ENCODE measurements at places on chromosomes 7 and 10. TPM values are rescaled to one million over a fixed set of nuclear protein-coding genes. Genes with fewer than 3 reads are reported as not detected.

The SEMA3E gene
- total RNA-seq: 3.1 TPM

The GPR158 gene
- total RNA-seq: 0.06 TPM

The GCK gene
- total RNA-seq: not detected

The IDI2 gene
- total RNA-seq: not detected

The AKR1C8 gene
- 0.49 TPM for total RNA-seq

The WASL gene
- total RNA-seq: 27.6 TPM

The UCN3 gene
- not detected for total RNA-seq

The SVOPL gene
- not detected for total RNA-seq

The TMEM176A gene
- not detected for total RNA-seq

The DLX6 gene
- total RNA-seq: not detected

The IL2RA gene
- total RNA-seq: not detected

The BMPER gene
- total RNA-seq: 7.6 TPM

The SIRT1 gene
- total RNA-seq: 27.8 TPM

The KLF14 gene
- 0.05 TPM for total RNA-seq

The GPER1 gene
- 0.79 TPM for total RNA-seq

The PODXL gene
- total RNA-seq: 75.5 TPM

The NEUROG3 gene
- not detected for total RNA-seq

The ARHGAP22 gene
- total RNA-seq: 4.1 TPM

The PTPN20 gene
- total RNA-seq: 4.9 TPM

The FLNC gene
- 4.9 TPM for total RNA-seq

The ARMC3 gene
- 0.65 TPM for total RNA-seq

Data from A549 treated with DMSO at 1 μM for 4 hours (cell line).